ENCODE measurements at places on chromosomes 4 and X.

GRCh38 chr4:98939892-98940298 is 11.0 kb upstream of the EIF4E start:
- peak; percentile 79 for DNase-seq

- DNase-seq: peak; percentile 39
These were observed 52.5 kb upstream of the PITX2 start for GRCh38 chr4:110675426-110675825.

DNA sequence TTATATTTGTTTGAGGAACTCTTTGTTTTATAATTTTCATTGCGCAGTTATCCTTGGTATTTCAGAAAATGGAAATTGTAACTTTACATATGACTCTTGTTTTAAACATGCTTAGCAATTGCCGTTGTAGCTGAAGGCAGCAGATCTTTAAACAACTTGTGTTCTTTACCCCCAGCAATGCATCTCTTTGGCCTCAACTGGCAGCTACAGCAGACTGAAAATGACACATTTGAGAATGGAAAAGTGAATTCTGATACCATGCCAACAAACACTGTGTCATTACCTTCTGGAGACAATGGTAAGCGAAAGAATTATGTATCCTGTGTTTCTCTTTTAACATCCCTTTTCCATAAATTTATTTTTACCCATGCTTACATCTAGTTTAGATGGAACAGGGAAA is 263.6 kb downstream of the DCTD start:
- DNase-seq: no peak

DNA sequence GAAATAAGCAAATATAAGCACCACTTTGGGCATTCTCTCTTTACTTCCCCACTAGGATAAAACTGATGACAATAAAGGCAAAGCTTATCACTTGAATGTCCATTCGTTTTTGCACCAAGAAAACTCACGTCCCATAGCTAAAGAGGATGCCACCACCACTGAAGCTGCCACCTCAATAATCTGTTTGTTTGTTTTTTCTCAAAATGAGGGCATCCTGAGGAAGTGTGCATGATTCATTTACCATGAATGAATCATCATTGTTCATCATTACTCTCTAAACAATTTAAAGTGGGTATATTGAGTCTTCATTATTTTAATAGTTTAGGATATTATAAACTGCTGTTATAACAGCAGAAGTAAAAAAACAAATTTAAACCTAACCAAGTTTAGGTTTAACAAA is 168.2 kb downstream of the DCTD start:
- DNase-seq: no peak

DNA sequence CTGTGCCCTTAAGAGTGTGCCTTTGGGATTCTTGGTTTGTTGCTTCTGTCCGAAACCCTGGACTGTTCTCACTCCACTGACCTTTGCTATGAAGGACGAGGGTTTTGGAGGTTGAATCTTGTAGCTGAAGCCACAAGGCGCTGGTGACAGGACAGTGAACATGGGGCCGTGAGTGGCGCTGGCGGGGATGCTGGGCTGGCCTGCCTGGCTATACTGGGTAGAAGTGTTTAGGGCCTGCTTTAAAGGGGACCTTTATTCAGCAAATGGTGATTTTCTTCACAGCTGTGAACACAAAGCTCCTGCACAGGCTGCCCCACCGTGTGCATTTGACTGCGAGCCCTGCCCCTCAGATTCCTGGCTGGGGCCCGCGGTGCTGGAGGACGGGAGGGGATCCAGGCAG is 27.1 kb upstream of the TADA2B start:
- no peak for DNase-seq

DNA sequence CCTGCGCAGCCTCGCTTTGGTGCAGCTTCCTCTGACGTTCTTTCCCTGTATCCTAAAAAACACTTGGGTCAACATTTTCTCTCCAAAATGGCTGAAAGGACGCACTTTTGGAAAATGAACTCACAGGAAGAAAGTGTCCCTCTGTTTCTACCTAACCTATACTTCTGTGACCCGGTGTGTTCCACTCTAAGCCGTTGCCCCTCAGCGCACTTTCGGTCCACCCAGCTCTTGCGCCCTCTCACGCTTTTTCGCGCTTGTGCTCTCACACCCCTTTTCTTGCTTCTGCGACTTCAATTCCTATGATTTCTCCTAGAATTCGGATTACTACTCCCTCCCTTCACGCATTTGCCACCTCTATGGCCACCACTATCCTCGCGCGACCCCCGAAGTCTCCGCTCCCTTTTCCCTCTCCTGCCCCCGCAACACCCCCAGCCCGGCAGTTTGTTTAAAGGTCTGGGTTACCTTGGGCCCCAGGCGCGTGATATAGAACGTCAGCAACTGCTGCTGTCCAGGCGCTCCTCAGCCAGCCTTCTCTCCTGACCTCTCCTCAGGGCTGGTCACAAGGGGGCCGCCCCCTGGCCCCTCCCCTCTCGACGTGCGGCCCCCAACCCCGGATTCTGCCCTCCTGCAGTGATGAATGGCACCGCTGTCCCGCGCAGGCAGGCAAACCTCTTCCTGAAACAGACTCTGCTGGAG is at the start of gene USP51:
TSS of gene USP51 (minus strand) at position 535 of the 696 bp plus-strand sequence. CDS start 909 bp downstream, outside the sequence.
- peak; percentile 66 for DNase-seq

GRCh38 chr4:5821665-5822358 is 71.1 kb downstream of the CRMP1 start:
- no peak for DNase-seq

- no peak for DNase-seq
These were observed 36.0 kb downstream of the INTU start for GRCh38 chr4:127668770-127669169.

- DNase-seq: peak; percentile 95
These were observed 11.1 kb downstream of the MAEA start for GRCh38 chr4:1300466-1301455.

- no peak for DNase-seq
These were observed 997.4 kb upstream of the PRKX start for GRCh38 chrX:4710618-4711433.

DNA sequence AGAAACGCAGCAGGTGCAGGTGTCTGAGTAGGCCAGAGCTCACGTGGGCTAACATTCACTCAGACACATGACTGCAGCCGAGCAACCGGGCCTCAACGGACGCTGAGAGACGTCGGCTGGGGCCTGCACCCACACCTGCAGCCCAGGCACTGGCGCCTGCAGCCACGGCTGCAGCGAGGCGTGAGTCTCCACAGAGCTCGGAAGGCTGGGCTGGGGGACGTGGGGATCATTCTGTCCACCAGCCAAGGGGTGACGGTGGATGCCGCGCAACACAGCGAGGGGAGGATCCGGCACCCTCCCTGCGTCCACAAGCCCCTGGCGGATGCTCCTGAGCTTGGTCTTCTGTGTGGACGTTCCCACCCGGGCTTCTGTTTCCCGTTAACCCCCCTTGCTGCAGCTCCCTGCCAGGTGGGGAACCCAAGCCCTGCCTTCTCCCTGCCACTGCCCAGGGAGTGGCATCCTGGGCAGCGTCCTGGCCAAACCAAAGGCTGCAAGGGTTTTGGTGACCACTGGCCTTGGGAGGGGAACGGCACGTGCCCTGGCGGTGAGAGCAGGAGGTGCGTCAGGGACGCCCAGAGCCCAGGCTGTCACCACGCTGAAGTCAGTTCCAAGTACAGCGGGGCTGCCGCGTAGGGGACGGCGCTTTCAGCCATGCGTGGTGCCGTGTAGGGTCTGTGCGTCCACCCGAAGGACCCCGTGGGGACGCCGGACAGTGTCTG is 16.3 kb downstream of the PPP2R3B start:
- no peak for DNase-seq

- peak; percentile 48 for DNase-seq
These were observed 1150.6 kb downstream of the FAT4 start for GRCh38 chr4:126465341-126465740.

DNA sequence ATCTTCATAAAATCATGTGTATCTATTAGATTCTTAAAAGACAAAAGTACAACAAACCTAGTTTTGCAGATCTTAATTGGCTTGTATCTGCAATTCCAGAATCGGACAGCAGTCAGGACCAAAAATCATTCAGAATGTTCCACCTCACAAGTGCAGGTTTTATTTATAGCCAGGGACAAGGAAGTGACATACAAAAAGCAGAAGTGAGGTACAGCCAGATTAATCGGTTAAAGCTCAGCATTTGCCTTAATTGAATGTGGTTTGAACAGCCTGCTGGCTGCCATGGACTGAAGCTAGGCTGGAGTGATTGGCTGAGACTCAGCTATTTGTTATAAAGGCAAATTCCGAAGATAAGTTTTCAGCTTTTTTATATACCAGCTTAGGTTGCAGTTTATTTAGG is 932.6 kb downstream of the C4orf33 start:
- no peak for DNase-seq

GRCh38 chrX:134377537-134377936 is 82.4 kb upstream of the HPRT1 start:
- peak; percentile 46 for DNase-seq

DNA sequence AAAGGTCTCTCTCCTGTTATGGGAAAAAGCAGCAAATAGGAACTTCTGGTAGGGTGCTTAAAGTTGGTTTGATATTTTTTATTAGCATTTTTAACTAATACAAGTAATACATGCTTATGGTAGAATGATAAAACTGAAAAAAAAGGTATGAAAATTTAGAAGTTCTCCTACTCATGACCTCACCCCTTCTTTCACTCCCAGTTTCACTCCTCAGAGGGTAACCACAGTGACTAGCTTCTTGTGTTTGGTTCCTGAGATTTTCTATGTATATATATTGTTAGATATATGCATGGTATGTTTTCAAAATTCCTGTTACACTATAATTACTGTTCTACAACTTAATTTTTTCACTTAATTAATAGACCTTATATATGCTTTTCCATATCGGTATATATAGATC is 66.5 kb downstream of the AR start:
- DNase-seq: no peak

DNA sequence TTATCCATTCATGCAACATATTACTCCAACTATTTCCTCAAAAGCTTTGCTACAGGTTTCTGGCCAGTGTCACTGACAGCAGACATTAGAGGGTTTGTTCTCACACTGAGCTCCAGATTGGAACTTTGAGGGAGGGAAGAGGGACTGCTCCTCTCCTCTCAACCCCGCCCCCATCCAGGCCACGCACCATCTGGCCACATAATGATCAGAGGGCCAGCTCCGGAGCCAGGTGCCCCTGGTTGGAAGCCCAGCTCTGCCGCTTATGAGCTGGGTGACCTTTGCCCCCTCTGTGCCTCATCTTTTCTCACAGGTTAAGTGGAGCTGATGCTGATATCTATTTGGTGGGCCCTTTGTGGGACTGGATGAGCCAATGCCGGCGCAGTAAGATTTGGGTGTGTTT is 55.8 kb downstream of the C4orf50 start:
- DNase-seq: no peak

DNA sequence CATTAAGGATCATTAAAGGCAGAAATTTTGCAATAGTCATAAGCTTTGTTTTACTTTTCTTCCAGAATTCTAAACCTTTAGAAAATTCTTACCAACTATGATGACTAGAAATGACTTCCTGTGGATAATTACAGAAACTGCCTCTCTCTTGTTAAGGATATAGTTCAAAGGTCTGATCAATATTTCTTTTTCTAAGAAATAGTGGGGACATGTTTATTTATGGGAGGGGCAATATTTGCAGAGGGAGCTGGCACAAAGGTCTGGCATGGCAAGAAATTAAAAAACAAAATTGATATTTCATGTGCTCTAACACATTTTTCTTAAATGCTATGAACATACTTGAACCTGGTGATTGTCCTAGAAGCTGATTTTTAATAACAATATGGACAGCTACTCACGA is 448.9 kb downstream of the KCTD8 start:
- DNase-seq: no peak

- no peak for DNase-seq
These were observed 15.7 kb downstream of the SPCS3 start for GRCh38 chr4:176335421-176335820.

- DNase-seq: peak; percentile 66
These were observed 223.3 kb downstream of the COL25A1 start for GRCh38 chr4:109079201-109079600.

- peak; percentile 41 for DNase-seq
These were observed 5.1 kb downstream of the CYTL1 start for GRCh38 chr4:5014007-5014682.

GRCh38 chr4:124415146-124415545 is 297.4 kb downstream of the ANKRD50 start:
- no peak for DNase-seq

- DNase-seq: no peak
These were observed 55.8 kb upstream of the ARHGAP24 start for GRCh38 chr4:85419103-85419502.

- peak; percentile 97 for DNase-seq
These were observed 4.3 kb downstream of the ELOVL6 start for GRCh38 chr4:110193822-110194761.

GRCh38 chrX:155896512-155896911 is 15.4 kb downstream of the VAMP7 start:
- no peak for DNase-seq

DNA sequence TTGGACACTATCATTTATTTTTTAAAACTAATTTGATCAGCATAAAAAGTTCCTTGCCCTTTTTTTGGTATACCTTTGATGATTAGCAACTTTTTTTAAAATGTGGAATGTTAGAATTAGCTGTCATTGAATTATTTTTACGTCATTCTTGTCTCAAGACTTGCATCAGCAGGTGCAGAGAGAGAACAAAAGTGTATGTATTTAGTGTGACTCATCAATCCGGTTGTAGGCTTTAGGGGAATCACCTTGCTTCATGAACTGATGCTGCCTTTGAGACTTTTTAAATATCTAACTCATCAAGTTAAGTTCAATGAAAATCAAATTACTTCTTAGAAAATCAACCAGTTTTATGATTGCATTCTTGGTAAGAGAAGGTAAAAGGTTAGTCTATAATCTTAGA is 125.1 kb downstream of the ARX start:
- no peak for DNase-seq

- DNase-seq: no peak
These were observed 28.3 kb downstream of the STK32B start for GRCh38 chr4:5079581-5079980.

DNA sequence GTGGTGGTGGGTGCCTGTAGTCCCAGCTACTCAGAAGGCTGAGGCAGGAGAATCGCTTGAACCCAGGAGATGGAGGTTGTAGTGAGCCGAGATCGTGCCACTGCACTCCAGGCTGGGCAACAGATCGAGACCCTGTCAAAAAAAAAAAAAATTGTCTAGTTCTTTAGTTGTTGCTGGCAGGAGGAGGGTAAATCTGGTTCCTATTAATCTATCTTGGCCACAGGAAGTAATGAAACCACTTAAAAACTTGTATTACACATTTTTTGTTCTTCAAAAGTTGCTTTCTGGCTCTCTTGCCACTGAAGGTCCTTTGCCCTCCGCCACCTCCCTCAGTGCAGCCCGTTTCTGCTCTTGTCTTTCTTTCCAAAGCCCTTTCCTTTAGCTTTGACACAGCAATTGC is 102.9 kb upstream of the ARSJ start:
- DNase-seq: no peak

DNA sequence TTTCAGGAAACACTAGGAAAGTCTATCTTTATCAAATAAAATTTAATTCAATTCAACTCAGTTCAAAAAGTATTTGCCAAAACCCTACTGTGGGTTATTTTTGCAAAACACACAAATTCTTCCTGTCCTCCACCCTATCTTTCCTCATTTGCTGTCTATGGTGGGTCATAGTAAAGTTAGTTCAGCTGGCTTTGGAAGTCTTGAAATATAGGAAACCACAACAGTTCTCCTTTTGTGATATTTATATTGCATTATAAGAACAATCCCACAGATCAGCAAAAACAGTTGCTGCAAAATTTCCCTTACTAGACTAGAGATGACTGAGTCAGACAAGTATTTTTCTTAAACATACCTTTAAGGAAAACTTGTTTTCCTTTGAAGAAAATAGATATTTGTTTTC is 22.2 kb downstream of the CYBB start:
- no peak for DNase-seq

All from fibroblast of villous mesenchyme (primary cell).